ENCODE measurements at places on chromosomes 16 and 17.

GRCh38 chr17:45325810-45326209 is 9.0 kb upstream of the MAP3K14 start:
- no peak for DNase-seq

DNA sequence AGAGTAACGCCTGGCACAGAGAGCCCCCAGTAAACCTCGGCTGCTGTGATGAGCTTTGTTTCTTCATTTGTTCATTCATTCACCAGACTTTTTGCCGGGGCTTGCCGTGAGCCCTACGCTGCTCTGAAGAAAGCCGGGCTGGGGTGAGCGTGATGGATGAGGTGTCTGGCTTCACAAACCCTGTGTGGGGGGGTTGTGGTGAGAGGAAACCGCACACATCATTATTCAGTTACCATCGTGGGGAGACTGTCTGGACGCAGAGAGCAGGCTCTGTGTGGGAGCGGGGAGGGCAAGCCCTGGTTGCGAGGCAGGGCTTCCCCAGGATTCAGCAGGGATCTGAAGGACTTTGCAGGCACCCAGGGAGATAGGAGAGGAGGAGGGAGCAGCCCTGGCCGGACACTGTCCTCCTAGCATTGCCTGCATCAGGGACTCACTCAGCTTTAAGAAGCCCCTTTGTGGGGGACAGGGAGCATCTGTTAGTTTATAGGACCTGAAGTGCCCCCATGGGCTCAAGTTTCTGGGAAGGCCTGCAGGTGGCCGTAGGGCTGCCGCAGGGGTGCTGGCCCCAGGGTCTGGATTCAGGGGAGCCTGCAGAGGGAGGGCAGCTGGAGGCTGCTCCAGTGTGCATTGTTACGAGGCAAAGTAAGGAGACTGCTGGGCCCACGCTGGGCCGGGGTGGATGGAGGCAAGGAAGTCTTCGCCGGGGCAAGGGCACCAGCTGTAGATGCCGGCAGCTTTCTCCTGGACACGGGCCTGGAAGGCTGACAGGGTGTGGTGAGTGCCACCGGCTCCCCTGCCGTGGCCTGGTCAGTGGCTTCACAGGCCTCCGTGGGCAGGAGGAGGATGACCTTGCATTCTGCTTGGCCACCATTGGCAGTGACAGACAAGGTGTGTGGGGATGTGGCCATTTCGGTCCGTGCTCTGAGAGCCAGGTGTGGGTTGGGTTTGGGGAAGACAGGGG is 334.5 kb downstream of the SEC14L1 start:
- no peak for DNase-seq

DNA sequence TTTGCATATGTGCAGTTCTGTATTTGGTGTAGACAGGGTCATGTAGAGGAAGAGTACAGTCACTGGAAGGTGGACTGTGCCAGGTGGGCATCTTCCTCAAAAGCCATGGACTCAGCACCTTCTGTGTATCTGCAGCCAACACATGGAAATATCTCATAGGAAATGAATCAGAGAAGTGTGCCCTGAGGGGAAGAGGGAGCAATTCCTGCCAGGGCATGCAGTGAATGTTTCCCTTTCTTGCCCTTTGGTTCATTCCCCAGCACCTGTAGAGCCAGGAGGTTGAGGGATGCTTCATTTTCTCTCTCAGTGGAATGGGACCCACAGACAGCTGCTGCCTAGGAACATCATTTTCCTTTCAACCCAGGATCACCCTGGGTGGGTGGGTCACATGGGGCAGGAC is 146.1 kb upstream of the HSBP1 start:
- DNase-seq, result no peak

DNA sequence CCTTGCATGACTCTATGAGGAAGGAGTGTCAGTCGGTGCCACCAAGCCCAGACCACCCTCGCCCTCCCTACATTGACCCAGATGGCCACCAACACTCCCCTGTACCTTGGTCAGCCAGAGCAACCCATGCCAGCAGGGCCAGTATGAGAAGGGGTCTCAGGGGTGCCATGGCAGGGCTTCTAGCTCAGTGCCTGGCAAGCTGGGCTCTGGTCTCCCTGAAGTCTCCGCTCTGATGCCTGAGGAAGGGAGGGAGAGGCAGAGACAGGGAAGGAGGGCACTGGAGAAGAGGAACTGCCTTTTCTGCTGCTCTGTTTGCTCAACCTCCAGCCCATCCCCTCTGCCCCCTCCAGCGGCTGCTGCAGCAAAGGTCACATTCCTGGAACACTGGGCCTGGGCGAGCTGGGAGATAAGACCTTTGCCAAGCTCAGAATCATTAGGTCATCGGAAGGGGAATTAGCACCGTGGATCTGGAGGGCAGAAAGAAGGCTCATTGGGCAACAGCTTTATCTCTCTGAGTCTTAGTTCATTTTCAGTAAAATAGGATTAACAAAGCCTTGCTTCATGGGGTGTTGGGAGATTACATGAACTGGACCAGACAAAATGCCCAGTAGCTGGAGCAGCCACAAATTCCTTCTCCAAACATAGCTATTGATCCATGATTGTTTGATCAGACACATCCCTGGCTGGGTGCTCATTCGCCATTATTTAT is at the start of gene VTN:
VTN (minus strand) TSS at position 273 of the 709 bp plus-strand sequence; CDS start at position 169, 104 bp downstream.
- no peak for DNase-seq

- DNase-seq, result no peak
Measured at GRCh38 chr17:68714676-68715075, 113.5 kb upstream of the FAM20A start.

DNA sequence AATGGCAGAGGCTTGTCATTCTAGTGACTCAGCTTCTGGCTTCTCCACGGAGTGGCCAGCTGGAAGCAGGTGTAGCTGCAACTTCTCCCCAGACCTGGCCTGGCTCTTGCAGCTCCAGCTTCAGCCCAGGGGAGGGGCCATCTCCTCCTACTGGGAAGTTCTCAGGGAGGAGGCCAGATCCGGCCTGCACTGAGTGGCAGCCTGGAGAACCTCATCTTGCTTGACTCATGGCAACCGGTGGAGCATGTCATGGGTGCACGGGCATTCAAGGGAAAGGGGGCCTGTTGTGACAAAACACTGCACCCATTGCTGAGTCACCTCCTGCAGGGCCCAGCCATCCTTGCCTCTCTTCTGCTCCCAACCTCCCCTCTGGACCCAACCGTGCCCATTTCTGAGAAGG is 273.9 kb upstream of the MAF start:
- DNase-seq, result no peak

- no peak for DNase-seq
Measured at GRCh38 chr17:66963909-66964771, at the start of gene CACNG4. CACNG4 (plus strand) TSS chr17:66964707; CDS start chr17:66964912, 205 bp downstream.

DNA sequence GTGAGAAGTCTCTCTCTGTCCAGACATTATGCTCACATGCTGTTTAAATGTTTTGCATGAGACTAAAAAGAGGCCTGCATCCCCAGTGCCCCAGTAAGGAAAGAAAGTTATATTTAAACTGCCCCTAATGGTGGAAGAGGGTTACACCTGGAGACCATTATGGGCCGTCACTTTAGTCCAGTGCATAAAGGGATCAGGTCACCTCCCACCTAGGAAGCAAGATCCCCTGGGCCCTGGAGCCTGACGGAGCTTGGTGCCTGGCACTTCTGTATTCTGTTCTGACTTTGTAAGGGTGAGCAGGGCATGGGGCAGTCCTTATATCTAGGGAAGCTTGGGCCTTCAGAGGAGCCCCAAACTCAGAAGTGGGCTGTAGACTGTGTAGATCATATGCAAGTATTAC is 67.9 kb downstream of the CPPED1 start:
- DNase-seq, result no peak

- no peak for DNase-seq
Measured at GRCh38 chr16:30115238-30115637, 1.9 kb upstream of the GDPD3 start.

DNA sequence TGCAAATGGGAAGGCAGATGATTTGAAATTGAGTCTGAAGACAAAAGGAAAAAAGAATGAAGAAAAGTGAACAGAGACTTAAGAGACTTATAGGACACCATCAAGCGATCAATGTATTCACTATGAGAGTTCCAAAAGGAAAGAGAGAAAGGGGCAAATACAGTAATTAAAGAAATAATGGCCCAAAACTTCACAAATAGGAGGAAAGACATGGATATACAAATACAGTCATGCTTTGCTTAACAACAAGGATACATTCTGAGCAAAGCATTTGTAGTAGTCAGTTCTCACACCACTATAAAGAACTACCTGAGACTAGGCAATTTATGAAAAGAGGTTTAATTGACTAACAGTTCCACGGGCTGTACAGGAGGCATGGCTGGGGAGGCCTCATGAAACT is 152.5 kb downstream of the MRTFB start:
- DNase-seq, result no peak

DNA sequence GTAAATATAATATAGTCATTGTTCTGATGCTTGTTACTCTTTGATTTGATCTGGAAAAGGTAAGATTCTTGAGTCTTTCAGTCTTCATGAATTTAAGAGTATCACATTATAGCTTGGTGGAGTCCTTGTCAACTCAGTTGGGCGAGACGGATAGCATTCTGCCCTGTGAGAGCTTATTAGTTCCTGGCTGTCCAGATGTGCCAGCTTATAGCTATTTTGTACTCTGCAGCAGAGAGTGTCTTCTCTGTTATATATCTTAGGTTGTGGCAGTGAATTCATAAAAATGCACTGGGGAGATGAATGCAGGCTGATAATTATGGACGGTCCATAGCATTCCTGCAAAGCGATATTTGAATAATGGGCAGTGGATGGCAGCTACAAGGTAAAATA is 51.0 kb upstream of the CRISPLD2 start:
- DNase-seq, result no peak

DNA sequence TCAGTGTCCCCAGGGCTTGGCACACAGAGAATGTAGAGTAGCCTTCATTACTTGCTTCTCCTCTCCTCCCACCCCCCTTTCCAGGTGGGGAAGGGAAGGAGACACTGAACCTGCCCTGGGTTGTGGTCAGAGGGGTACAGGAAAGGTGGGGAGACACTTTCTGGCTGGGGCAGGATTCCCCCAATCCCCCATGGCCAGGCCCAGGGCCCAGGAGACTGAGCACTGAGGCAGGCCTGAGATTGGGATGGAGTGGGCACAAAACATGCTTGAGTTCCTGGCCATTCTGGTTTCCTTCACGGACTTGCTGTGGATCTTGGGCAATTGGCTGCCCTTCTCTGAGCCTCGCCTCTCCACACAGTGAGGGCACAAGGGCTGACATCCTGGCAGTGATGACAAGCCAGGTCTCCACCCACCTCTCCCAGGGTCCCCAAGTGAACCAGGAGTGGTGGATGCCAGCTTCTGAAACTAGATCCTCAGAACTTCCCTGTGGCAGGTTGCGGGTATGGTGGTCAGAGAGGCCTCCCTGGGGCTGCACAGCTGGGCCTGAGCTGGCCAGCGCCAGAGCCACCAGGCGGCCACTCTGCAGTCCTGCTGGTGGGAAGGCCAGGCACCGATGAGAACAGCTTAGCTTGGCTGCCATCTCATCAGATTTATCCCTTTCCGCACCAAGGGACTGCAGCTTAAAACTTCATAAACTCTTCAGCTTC is 9.3 kb downstream of the ZNF629 start:
- no peak for DNase-seq

DNA sequence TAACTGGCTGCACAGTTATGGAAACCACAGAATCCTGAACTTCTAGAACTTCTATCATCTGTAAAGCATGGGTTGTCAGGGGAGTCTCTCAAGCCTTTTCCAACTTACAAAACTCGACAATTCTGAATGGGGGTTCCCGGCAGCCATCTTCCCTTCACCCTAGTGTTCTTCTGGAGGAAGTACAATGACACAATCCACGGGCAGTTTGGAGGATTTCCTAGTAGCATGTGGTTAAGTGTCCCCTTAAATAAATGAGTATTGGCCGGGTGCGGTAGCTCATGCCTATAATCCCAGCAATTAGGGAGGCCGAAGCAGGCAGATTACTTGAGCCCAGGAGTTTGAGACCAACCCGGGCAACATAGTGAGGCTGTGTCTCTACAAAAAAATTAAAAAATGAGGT is 2.1 kb downstream of the SLC16A6 start:
- DNase-seq, result peak; percentile 60

Measured in GM13977 (cell line).